ENCODE measurements at places on chromosomes 6 and 20. TPM values are rescaled to one million over a fixed set of nuclear protein-coding genes. Genes with fewer than 3 reads are reported as not detected.

The ELOVL2 gene
- 10.6 TPM for polyA plus RNA-seq

DNA sequence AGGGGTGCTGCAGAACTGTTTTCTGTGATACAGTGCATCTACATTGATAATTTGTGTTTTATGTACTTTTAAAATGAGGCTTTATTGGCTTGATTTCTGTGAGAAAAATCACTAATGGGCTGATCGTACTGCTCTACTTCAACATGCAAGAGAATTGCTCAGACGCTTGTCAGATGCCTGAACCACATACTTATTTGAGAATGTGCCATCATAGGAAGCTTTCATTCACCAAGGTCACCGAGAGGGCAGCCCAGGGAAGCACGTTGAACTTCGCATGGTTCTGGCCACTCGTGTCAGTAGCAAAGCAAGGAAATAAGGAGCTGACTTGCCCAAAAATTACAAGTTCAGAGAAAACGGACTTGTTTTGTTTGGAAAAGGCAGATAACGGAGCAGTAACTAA, 168.5 kb upstream of the AKAP12 start:
- no peak for DNase-seq

- no peak for DNase-seq
These were observed 47.0 kb downstream of the SLC22A23 start for GRCh38 chr6:3409699-3410384.

GRCh38 chr20:32581839-32582658, 3.1 kb downstream of the NOL4L start:
- no peak for DNase-seq

DNA sequence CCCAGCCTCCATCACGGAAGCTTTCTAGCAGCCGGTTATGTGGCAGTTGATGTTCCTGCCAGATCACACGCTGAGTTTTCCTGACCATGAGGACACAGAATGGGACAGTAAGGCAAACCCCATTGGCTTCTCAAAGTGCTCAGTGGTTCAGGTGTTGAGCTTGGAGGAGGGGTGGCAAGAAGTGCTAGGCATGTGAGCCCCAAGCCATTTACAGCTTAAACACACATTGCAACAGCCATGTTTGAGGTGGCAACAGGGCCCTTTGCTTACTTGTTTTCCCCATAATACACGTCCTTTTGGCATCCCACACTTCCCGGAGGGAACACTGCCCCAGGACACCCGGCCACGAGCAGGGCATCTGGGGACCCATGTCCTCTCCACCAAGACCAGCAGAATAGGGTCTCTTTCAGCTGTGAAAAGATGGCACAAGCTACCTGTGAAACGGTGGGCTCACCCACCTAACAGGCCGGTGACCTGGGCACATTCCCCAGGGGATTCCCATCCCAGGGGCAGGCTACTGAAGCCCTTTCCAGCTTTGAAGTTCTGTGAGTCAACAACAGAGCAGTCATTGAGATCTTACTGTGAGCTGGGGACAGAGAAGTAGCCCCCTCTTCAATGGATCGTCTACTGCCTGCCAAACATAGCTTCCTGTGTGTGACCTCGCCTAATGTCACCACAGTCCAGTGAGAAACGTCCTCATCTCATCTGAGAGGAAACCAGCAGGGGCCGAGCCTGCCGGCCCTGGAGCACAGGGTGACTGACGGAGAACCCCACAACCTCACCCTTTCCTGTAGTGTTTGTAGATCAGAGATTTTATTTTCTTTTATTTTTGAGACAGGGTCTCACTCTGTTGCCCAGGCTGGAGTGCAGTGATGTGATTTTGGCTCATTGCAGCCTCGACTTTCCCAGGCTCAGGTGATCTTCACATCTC, 4.0 kb upstream of the TLDC2 start:
- no peak for DNase-seq

- DNase-seq = no peak
These were observed 112.8 kb downstream of the TBX18 start for GRCh38 chr6:84651583-84651982.

GRCh38 chr6:71011871-71012371, 55.1 kb upstream of the B3GAT2 start:
- no peak for DNase-seq

Data from A549 (cell line).